ENCODE measurements at places on chromosomes 11 and 22.

- no peak for DNase-seq
Measured at GRCh38 chr22:33332538-33332937, 274.4 kb upstream of the SYN3 start.

GRCh38 chr22:26981111-26981510 lies 323.7 kb downstream of the MIAT start:
- DNase-seq: no peak

GRCh38 chr11:133800666-133801065 lies 44.6 kb downstream of the SPATA19 start:
- DNase-seq: no peak

DNA sequence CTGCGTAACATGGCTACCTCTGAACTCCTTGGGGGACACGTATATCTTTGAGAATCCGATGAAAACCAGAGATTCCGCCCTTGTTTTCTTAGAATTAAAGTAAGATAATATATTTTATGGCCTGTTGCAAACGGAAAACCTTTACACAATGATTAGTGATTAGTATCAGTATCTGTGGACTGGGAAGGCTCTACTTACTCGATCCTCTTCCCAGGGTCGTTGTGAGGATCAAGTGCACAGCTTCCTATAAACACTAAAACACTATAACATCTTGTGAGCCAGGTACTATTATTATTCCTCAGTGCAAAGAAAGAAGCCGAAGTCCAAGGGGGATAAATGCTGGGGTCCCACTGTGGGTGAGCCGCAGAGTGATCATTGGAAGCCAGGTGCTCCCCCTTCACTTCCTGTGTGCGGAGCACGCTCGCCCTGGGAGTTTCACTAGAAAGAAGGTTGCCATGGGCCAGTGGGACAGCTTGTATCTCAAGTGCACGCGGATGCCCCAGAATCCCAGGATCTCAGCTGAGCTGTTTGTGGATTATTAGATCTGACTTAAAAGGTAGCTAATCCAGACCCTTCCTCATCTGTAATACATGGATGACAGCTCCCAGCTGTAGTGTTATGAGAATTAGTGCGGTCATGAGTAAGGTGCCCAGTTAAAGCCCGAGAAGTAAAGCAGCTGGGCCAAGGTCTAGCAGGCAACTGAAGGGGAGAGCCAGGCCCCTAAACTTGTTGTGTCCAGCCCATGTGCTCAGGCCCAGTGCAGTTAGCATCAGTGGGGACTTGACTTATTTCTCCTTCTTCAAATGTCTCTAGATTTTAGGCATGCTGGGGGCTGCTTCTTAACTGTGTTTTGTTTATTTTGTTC lies 839 bp downstream of the CBY1 start:
- DNase-seq: peak; percentile 42

- DNase-seq: no peak
Measured at GRCh38 chr11:84345597-84345996, 1059.4 kb upstream of the CCDC90B start.

DNA sequence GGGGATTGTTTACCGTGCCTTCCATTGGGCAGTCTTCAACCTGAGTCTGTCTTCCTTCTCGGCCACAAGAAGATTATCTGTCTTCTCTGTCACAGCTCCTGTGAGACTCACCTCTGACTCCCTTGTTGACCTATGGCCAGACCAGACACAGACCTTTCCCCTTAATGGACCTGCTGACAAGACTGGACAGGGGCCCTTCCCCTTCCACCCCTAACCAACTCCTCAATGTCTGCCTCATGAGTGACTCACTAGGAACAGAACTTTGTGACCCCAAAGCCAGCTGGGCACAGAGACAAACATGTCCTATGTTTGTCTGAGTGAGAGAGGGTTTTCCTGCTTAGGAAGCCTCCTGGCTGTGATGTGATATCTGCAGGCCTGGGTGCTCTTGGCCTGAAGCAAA lies 405.0 kb downstream of the BRD1 start:
- no peak for DNase-seq

GRCh38 chr11:47932544-47932943 lies 47.8 kb upstream of the PTPRJ start:
- no peak for DNase-seq

DNA sequence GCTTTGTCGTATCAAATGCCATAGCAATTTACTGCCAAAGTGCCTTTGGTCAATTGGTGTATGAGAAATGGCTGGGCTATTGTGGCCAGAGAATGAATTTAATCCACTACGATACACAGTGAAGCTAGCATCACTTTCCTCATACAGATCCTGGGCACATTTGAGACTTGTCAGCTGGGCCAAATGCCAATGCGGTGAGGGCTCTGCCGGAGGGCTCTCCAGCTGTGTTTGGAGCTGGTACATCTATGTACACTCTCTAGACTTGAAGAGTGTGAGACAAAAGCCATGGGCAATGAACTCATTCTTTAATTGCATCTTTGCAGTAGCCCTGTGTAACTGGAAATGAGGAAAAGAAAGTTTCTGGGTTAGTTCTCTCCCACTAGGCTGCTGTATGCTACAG lies 1052.9 kb downstream of the NTM start:
- peak; percentile 41 for DNase-seq

DNA sequence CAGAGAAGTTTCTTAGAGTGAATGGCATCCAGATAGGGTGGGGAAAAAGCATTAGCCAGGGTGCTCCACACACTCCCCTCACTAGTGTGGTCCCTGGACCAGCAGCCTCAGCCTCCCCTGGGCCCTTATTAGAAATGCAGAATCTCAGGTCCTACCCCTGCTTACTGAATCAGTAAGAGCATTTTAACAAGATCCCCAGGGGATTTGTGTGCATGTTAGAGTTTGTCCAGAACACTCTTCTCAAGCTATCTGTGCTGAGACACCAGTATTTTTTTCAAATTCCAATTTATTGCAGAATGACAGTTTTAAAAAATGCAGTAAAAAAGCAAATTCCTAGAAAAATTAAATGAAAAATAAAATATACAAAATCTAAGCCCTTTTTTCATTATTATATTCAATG lies 123.1 kb downstream of the MIAT start:
- no peak for DNase-seq

DNA sequence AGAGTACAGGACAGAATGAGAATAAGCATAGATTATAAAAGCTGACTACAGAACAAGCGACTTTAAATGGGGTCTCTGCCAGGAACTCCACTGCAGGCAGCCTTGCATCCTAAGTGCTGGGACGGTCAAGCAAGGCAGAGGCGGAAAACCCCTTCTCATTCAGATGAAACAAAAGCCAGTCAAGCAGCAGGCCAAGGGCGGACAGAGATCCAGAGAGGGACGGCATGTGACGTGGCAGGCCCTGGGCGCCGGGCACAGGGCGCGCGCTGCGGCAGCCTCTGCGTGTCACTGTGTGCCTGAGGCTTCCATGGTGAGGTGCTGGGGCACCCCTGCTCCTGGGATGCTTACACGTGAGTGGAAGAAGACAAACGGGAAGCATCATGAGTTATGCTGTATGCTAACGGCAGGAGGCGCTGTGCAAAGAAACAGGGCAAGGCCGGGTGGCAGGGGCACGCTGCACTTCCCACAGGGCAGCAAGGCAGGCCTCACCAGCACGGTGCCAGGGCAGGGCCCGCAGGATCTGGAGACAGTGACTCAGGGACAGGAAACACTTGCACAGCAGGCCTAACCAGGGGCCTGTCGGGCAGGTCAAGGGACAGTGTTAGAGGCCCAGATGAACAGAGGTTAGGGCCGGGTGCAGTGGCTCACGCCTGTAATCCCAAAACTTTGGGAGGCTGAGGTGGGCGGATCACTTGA lies 6.2 kb downstream of the TOLLIP start:
- DNase-seq: no peak

- no peak for DNase-seq
Measured at GRCh38 chr11:2569321-2569721, 124.5 kb downstream of the KCNQ1 start.

GRCh38 chr22:35337932-35338331 lies 38.2 kb downstream of the TOM1 start:
- no peak for DNase-seq

DNA sequence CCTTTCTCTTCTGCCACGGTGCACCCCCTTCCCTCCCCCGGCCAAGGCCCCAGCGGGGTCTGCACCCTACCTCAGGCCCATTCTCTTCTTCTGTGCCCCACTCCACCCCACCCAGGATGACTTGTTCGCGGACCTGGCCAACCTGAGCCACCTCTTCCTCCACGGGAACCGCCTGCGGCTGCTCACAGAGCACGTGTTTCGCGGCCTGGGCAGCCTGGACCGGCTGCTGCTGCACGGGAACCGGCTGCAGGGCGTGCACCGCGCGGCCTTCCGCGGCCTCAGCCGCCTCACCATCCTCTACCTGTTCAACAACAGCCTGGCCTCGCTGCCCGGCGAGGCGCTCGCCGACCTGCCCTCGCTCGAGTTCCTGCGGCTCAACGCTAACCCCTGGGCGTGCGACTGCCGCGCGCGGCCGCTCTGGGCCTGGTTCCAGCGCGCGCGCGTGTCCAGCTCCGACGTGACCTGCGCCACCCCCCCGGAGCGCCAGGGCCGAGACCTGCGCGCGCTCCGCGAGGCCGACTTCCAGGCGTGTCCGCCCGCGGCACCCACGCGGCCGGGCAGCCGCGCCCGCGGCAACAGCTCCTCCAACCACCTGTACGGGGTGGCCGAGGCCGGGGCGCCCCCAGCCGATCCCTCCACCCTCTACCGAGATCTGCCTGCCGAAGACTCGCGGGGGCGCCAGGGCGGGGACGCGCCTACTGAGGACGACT lies 15.9 kb downstream of the RTN4RL2 start:
- no peak for DNase-seq

DNA sequence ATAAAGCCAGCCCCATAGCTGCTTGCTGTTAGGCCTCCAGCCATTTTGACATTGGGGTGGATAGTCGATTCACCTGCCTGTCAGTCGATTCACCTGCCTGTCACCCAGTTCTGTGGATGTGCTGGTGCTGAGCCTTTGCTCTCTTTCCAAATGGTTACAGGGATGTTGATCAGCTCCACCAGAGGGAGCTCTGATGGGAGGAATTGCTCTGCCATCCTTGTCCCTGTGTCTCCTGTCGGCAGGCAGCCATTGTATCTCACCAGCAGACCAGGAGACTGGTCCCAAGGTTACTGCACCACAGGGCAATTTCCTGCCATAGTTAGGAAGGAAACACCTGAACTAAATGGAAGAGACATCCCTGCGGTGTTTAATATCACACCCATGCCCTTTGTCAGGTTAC lies 6.1 kb downstream of the MPEG1 start:
- peak; percentile 53 for DNase-seq

GRCh38 chr11:78310500-78310909 lies 107.1 kb downstream of the GAB2 start:
- DNase-seq: peak; percentile 43

DNA sequence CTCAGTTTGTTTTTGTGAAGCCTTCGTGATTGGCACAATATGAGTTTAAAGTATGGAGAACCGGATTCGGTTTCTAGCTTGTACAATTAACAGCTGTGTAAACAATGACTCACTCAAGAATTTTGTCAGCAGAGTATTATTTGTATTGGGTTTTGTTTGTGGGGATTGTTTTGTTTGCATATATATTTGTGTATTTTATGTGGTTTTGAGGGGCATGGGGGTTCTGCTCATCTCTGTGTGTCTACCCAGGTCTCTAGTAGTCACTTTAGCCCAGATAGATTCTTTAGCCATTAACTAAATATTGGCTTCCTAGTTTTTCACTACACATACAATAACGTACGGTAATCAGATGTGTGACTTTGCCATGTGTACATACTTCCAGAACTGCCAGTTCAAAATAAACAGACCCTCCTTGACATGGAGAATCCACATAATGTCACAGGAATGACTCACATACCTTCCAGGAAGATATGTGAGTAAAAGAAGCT lies 7.5 kb upstream of the MS4A7 start:
- peak; percentile 62 for DNase-seq

DNA sequence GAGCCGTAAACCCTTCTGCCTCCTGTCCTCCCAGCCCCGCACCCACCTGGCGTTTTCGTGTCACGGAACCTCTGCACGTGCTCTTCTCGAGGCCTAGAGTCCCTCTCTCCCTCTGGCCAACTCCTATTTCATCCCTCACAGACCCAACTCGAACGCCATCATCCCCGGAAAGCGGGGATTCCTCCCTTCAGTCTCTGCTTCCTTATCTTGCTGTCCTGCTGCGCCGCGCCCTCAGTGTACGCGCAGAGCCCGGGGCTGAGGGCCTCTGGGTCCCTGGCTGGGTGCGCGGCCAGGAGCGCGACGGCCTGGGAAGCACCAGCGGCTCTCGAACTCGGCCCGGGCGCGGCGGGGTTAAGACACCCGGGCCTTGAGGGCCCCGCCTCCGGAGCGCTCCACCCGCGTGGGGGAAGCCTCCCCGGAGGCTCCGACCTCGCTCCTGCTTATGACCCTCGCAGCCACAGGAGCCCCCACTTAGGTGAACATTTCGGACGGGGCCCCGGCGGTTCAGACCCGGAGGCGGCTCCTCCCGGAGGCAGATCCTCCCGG lies 398 bp upstream of the ATG16L2 start:
- peak; percentile 90 for DNase-seq

All from tongue (tissue), 3 donors.